ENCODE measurements at places on chromosomes 13 and 19.

- no peak overlapping the region for H3K27ac ChIP-seq
- no peaks in the 10 kb centered on the region for H3K36me3 ChIP-seq
- peak overlapping the region; percentile 37 for H3K4me3 ChIP-seq
- no peaks in the 10 kb centered on the region for H3K27me3 ChIP-seq
Measured at GRCh38 chr19:58538257-58539168, 5.4 kb upstream of the TRIM28 start.

DNA sequence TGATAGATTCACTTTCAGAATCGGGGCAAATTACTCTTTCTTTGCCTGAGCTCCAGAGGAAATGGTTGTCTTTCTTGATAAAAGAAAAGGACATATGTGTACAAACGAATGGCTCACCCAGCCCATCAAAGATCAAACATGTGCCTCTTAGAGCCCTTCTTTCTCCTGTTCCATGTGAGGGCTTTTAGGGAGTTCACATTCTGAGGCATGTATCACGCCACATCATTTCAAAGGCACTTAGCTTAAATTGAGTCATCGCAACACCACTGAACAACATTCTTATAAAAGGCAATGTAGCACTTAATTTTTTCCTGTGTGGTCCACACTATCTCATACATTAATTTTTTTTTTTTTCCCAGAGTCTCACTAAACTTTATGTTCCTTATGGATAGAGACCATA is 521.0 kb downstream of the SUCLA2 start:
- H3K36me3 ChIP-seq = no peaks in the 10 kb centered on the region
- no peak overlapping the region for H3K27ac ChIP-seq
- H3K4me1 ChIP-seq = no peaks in the 10 kb centered on the region
- H3K27me3 ChIP-seq = no peaks in the 10 kb centered on the region

GRCh38 chr19:56751078-56751489 is 79.5 kb upstream of the ZNF835 start:
- no peaks in the 10 kb centered on the region for H3K4me1 ChIP-seq
- no peak overlapping the region for H3K4me3 ChIP-seq
- no peak for DNase-seq
- no peaks in the 10 kb centered on the region for H3K27me3 ChIP-seq

DNA sequence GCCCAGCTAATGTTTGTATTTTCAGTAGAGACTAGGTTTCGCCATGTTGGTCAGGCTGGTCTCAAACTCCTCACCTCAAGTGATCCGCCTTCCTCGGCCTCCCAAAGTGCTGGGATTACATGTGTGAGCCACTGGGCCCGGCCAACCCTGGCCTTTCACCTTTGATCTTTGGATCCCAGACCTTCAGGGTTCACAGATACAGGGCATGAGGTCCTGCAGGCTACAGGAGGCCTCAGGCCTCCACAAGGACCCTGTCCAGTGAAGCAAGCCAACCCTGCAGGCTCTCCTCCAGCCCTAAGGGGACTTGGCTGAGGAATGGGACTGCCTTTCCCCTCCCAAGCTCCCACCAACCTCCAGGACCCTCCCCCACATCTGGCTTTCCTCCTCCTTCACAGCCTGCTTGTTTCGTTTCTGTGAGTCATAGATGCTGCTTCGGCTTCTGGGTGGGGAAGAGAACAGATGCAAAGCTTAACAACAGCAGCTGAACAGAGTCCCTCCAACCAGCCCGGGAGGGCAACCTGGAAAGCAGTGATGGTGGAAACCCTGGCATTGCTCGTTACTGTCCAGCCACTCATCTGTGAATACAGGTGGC is 11.8 kb downstream of the ARHGEF18 start:
- no peak for DNase-seq
- H3K4me1 ChIP-seq = peaks cover 56% of the 10 kb centered on the region
- peaks cover 60% of the 10 kb centered on the region for H3K36me3 ChIP-seq
- H3K4me3 ChIP-seq = no peak overlapping the region
- no peak overlapping the region for H3K27ac ChIP-seq

DNA sequence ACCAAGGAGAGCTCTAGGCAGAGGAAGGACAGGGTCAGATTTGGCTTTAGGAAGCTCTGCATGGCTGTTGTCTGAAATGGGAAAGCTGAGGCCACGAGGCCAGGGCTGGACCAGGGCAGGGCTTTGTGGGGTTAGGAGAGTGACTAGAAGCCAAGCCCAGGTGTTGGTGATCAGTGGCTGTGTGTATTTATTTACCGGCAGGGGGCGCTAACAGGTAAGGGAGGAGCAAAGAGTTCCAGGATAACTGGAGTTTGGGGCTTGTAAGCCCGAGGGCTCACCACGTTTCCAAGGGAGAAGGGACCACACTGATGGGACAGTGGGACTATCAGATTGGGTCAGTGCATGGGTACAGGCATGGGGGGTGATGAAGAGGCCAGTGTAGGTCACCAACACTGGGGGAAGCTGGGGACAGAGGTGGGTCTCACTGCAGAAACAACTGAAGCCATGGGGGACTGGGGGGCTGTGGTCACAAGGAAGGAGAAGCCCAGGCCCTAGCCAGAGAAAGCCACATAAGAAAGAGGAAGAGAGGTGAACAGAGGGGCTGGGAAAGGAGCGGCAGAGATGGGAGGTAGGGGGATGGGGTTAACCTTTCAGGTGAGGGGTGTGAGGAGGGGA is 3.9 kb downstream of the TMEM147 start:
- peaks cover 23% of the 10 kb centered on the region for H3K4me1 ChIP-seq
- DNase-seq = peak; percentile 68
- H3K36me3 ChIP-seq = no peaks in the 10 kb centered on the region
- H3K27ac ChIP-seq = no peak overlapping the region

DNA sequence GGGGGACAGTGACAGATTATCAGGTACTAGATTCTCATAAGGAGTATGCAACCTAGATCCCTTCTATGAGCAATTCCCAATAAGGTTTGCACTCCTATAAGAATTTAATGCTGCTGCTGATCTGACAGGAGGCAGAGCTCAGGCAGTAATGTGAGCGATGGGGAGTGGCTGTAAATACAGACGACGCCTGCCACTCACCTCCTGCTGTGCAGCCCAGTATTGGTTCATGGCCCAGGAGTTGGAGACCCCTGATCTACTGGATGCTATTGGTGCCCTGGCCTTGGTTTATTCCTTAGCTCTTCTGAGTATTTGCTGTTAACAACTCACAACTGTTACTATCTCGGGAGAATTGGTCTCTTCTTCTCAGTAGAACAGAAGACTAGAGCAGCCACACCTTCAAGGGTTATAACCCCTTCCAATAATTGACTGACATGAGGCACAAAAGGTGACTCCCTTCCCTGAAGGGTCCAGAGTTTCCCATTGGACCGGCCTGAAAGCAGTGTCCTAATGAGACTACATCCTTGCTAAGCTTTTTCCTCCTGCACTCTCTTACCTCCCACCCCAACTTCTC is 35.0 kb upstream of the RBM26 start:
- H3K4me1 ChIP-seq = no peaks in the 10 kb centered on the region
- H3K27me3 ChIP-seq = no peaks in the 10 kb centered on the region
- no peak for DNase-seq
- H3K27ac ChIP-seq = no peak overlapping the region

DNA sequence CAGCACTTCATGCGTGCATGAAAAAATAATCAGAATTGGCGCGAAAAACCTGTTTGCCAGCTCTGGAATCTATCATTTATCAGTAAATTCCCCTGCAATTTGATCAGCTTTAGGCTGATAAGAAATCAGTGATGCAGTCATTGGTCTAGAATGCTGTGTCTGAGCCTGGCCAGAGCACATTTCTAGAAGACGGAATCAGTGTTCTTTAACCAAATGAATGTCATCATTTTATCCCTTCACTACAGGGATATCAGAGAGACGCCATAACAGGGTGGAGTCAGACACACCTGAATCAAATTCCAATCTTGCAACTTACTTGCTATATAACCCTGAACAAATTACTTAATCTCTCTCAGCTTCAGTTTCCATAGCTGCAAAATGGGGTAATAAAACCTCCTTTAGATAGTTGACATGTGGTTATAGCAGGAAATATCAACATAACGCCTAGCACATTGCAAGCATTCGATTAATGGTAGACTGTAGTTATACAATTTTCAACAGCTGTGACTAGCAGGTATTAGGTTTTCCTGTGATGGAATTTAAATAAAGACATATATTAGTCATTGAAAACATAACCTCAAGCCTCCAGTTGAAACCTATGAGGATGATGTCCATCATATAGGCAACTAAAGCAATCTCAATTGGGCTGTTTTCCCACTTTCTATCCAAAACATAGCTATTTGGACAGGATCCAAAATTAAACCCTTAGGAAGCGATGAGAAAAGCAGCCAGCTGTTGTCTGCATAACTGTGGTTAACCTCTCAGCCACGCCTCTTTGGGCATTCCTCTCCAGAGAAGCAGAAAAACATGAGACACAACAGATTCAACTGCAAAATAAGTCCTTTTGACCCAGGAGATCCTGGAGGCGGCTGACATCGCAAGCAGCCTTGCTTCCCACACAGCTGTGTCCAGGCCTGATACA is 51.6 kb upstream of the UBL3 start:
- H3K27ac ChIP-seq = peak overlapping the region; percentile 32
- peak overlapping the region; percentile 36 for H3K4me3 ChIP-seq
- no peaks in the 10 kb centered on the region for H3K36me3 ChIP-seq
- peaks cover 28% of the 10 kb centered on the region for H3K4me1 ChIP-seq

DNA sequence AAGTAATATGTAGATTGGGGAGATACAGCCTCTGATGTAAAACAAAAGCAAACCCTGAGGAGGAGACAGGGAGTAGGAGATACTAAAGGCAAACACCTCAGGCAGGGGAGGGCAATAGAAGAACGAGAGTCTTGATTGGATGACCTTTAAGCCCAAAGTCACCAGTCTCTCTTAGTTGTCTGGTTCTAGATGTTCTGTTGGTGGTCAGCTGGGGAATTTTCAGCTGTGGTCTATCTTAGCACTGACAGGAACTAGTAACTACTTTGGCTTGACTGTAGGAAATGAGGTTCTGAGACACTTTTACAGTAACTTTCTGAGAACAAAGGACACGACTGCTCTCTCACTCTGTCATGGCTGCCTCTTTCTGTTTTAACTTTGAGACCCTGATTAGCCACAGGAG is 290.7 kb upstream of the MIR17HG start:
- H3K4me1 ChIP-seq = no peaks in the 10 kb centered on the region
- H3K36me3 ChIP-seq = no peaks in the 10 kb centered on the region
- no peak overlapping the region for H3K4me3 ChIP-seq
- H3K27me3 ChIP-seq = no peaks in the 10 kb centered on the region
- no peak for DNase-seq

- no peaks in the 10 kb centered on the region for H3K36me3 ChIP-seq
- no peaks in the 10 kb centered on the region for H3K4me1 ChIP-seq
- no peak overlapping the region for H3K27ac ChIP-seq
- no peak for DNase-seq
Measured at GRCh38 chr13:58907347-58907746, 1256.4 kb downstream of the DIAPH3 start.

DNA sequence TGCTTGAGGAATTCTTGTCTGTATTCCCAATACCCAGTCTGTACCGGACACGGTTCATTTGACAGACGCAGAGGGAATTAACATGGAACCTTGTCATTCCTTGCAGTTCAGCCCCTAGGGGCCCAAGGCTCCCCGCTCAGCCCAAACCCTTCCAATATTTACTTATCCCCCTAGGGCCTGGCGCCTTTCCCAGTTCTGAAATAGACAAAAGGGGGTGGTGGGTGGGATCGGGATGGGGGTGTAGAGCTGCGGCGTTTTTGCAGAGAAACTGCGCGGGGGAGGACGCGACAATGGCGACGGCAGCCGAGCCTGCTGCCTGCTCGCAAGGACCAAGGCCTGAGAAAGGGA is 583 bp downstream of the AKAP8L start:
- DNase-seq = no peak
- H3K4me3 ChIP-seq = peak overlapping the region; percentile 95
- peaks cover 9% of the 10 kb centered on the region for H3K36me3 ChIP-seq
- H3K27me3 ChIP-seq = no peaks in the 10 kb centered on the region

DNA sequence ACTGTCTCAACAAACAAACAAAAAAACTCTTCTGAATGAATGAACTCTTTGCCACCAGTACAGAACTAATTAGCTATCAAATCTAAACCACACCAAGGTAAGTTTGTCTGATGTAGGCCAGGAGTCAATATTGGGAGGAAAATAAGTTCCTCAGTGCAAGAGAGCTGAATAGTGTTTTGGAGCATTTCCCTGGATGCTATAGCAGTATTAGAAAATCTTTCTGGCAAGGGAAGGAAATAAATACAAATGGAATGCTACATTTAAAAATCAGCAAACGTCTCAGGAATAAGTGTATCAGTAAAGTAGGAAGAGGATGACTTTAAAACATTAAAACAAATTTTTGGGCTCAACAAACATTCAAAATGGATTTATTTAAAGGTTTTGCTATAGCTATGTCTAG is 81.3 kb upstream of the TMTC4 start:
- no peaks in the 10 kb centered on the region for H3K27me3 ChIP-seq

DNA sequence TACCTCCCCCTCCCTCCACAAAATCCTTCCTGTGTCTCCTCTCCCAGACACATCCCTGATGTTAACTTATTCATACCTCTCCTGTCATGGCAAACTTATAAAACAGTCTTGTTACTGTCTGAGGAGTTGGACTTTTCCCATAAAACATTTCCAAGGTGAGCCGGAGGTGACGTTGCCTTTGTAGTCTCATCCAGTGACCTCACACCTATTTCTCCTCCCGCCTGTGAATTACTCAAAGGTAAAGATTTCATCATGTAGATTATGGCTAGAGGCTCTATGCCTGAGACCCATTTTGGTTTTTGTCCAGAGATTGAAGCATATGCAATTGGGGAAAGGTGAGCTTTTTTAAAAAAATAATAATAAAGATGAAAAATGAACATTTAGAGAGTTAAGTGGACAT is 529.0 kb downstream of the MYO16 start:
- no peaks in the 10 kb centered on the region for H3K27me3 ChIP-seq
- no peak for DNase-seq
- no peak overlapping the region for H3K27ac ChIP-seq
- H3K4me1 ChIP-seq = no peaks in the 10 kb centered on the region
- H3K36me3 ChIP-seq = no peaks in the 10 kb centered on the region

DNA sequence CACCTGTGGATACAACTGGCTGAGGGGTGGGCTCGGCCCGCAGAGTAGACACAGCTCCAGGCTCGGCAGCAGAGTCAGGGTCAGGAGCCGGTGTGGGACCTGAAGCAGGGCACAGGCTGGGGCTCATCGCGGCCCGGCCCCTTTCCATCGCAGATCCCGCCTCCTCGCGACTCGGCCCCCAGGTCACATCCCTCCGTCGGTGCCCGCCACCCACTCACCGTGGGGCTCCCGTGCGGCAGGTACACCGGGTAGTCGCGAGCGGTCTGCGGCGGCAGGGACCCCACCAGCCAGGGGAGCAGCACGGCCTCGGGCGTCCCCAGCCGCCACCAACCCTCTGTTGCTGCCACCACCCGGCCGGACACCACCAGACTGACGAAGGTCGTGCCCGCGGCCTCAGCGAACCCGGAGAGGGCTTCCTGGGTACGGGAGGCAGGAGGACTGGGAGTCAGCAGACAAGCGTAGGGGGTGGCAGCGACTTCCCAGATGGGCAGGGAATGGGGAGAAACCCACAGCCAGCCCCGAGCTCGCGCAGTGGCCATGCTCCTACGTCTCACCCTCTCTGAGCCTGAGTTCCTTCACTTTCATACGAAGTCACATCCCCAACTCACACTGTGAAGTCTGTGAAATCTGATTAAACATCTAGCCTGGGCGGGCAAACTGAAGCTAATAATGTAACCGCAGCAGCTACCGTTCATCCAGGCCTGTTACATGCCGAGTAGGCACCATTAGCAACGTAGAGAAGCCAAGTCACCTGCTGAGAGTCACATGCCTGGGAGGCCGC is 3.7 kb downstream of the FUZ start:
- H3K4me3 ChIP-seq = peak overlapping the region; percentile 68
- peak overlapping the region; percentile 71 for H3K27ac ChIP-seq
- no peaks in the 10 kb centered on the region for H3K36me3 ChIP-seq
- peaks cover 31% of the 10 kb centered on the region for H3K4me1 ChIP-seq
- peak; percentile 71 for DNase-seq

- H3K4me1 ChIP-seq = no peaks in the 10 kb centered on the region
- H3K4me3 ChIP-seq = no peak overlapping the region
- H3K27me3 ChIP-seq = no peaks in the 10 kb centered on the region
- H3K27ac ChIP-seq = no peak overlapping the region
- no peak for DNase-seq
- peaks cover 21% of the 10 kb centered on the region for H3K36me3 ChIP-seq
Measured at GRCh38 chr19:4359627-4360000, 16.3 kb downstream of the MPND start.
